ENCODE measurements at places on chromosomes 13 and 19. TPM values are rescaled to one million over a fixed set of nuclear protein-coding genes. Genes with fewer than 3 reads are reported as not detected.

Gene ZNF221
- total RNA-seq, result 8.7 TPM

Gene PCDH17
- not detected for total RNA-seq

Gene CEBPA
- 0.11 TPM for total RNA-seq

Gene KLK11
- not detected for total RNA-seq

Gene ZNF675
- total RNA-seq, result 6.3 TPM

Gene CFAP97D2
- not detected for total RNA-seq

Gene CGB5
- not detected for total RNA-seq

Gene PALM
- 3.5 TPM for total RNA-seq

Gene TICAM1
- total RNA-seq, result 2.8 TPM

Gene KLK10
- total RNA-seq, result not detected

Gene NLRP11
- not detected for total RNA-seq

Gene CXCL17
- not detected for total RNA-seq

Gene C19orf81
- total RNA-seq, result 0.22 TPM

Gene ZNF497
- 0.89 TPM for total RNA-seq

Gene ZNF112
- total RNA-seq, result 7.6 TPM

Gene TLE2
- total RNA-seq, result 1.7 TPM

Gene DACH1
- total RNA-seq, result 0.37 TPM

Gene POSTN
- 13.1 TPM for total RNA-seq

Gene PRR22
- 0.22 TPM for total RNA-seq
